HT1080 (cell line): ENCODE measurements at places on chromosomes 5 and 9. TPM values are rescaled to one million over a fixed set of nuclear protein-coding genes. Genes with fewer than 3 reads are reported as not detected.

Gene EFNA5
- 4.0 and 4.1 TPM in 2 replicates for total RNA-seq

Gene ENG
- total RNA-seq: 23.0 and 34.1 TPM in 2 replicates

- no peak for DNase-seq
Observed at GRCh38 chr9:128819716-128820664, 1.7 kb downstream of the ENDOG start.

GRCh38 chr5:157463081-157463480 is 3.1 kb downstream of the NIPAL4 start:
- no peak for DNase-seq

GRCh38 chr5:93018461-93018860 is 562.6 kb downstream of the NR2F1-AS1 start:
- no peak for DNase-seq

DNA sequence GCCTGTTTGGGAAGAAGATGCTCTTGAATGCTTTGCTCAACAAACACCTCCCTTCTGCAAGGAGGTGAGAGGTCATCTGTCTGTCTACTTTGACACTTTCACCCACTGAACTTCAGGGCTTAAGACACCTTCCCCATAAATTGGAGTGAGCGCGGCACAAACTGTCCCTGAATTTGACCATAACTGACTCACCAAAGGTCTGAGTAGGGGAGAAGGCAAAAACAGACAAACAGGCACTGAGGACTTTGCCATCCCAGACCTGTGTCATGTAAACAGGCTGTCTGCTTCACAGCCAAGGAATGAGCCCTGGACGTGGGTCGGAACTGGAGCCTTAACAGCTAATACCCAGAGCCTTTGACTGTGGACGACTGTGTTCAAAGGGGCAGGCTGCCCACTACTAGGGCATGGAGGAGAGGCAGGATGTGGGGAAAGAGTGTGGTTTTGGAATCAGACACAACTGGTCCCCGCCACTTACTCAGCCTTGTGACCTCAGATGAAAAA is 320.9 kb upstream of the KLF4 start:
- peak; percentile 76 for DNase-seq

GRCh38 chr9:88807426-88807825 is 183.8 kb upstream of the S1PR3 start:
- no peak for DNase-seq

DNA sequence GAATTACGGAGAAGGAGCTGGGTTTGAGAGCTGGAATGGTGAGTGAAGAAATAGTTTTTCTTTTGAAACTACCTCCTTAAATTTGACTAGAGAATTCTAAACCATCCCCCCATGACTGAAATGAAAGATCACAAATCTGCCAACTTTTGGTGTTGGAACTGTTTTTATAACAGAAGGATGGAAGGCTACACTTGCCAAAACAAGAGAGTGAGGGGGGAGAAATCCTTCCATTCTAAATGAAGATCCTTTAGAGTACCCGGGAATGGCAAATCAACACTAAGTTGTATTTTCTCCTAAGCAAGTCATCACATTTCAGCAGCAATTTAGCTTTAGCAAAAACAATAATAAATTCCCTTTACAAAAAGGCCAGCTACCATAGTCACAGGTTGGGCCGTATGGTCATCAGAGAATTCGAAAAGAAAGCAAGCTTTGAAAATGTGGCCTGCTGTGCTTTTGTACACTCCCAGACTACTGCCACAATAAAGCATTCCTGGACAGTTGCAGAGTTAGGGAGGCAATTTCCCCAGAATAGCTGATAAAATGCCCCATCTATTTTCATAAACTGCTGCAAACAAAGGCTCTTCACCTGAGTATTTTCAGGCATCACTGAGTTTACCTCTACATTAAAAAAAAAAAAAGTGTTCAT is 25.0 kb upstream of the FREM1 start:
- DNase-seq: no peak

DNA sequence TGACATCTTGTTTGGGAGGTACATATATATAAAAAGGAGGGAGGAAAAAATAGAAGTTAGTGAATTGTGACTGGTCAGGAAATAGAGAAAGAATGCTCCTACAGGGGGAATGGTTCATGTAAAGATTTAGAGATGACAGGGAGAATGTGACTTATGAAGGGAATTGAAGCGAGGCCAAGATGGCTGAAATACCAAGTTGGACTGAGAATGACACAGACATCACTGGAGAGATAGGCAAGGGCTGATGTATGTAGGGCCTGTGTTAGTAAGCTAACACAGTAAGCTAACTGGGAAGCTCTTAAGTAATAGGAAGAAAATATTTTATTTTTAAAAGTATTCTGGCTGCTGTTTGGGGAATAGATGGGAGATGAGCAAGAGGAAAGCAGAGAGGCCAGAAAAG is 286.3 kb downstream of the NNT start:
- DNase-seq: no peak

- DNase-seq: no peak
Observed at GRCh38 chr9:94654165-94654894, 15.0 kb upstream of the FBP1 start.
